ENCODE measurements at places on chromosomes 12 and 14.

- no peak for DNase-seq
These were observed 6.6 kb upstream of the PPM1A start for GRCh38 chr14:60242429-60242828.

GRCh38 chr12:6539707-6540134 lies 5.4 kb downstream of the GAPDH start:
- DNase-seq, result no peak

DNA sequence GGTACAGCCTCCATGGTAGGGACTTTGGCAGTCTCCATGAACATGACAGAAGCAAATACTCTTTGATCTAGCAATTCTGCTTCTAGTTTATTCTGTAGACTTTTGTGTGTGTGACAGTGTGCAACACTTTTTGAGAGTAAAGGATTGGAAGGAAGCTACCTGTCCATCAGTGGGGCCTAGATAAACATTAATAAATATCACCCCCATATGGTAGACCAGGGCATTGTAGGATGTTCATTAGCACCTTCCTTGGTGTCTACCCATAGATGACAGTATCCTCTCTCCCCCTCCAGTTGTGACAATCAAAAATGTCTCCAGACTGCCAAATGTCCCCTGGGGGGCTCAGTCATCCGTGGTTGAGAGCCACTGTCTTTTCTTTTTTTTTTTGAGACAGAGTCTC lies 10.8 kb downstream of the SNRNP35 start:
- DNase-seq, result peak; percentile 22

GRCh38 chr12:4796216-4796615 lies 76.0 kb downstream of the GALNT8 start:
- DNase-seq, result no peak

DNA sequence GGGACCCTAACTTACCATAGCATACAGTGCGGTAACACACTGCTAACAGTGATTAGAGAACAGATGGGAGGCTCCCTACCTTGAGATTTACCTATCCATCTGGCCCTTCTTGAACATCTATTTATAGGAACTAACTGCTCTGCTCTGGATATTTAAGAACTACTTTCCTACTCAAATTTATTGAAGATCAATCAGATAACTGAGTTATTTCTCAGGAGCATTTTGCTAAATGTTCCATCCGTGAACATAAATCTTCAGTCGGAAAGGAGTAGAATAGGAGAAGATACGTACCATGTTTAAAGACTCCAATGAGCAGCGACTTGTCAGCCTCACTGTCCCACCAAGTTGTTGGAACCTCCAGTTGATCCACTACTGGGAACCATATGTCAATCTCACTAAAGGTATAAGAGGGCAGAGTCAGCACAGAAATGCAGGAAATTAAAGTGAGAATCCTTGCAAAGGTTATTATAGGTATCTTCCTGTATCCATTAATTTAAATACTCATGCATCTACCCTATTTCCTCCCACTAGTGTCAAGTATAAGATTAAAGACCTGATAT lies 15.6 kb upstream of the SUPT16H start:
- no peak for DNase-seq

DNA sequence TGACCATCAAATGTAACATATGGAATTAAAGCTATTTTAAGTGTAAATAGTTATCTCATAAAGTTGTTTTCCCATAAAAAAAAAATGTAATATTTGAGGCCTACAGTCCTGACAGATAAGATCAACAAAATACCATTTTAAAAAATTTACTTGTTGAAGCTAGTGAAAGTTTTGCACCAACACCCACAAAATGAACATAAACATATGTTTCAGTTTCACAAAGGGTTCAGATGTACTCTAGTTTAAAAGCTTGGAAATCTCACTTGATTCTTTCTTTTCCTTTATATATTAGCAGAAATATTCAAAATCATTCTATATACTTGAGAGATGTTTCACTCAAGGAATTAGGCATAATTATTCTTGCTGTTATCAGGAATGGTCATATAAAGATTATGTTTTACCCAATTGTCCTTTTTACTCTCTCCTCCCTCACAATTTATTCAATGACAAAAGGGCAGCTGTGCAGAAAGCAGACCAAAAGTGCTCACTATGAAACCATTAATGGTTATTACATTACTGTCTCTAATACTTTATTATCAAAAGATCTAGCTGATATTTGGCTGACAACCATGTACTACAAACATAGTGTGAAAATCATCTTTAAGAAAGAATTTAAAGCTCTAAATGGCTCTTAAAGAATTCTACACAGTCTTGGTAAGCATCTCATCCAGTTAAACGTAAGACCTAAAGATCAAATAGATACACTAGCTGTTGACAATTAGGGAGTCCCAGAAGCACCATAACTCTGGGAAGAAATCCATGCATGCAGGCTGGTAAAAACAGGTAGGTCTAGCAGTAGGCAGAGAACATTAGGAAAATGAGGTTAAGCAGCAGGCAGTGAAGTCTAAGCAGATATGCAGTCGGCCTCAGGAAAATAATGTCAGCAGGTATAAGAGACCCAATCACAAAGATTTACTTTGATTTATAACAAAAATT lies 28.8 kb downstream of the KIF21A start:
- no peak for DNase-seq

DNA sequence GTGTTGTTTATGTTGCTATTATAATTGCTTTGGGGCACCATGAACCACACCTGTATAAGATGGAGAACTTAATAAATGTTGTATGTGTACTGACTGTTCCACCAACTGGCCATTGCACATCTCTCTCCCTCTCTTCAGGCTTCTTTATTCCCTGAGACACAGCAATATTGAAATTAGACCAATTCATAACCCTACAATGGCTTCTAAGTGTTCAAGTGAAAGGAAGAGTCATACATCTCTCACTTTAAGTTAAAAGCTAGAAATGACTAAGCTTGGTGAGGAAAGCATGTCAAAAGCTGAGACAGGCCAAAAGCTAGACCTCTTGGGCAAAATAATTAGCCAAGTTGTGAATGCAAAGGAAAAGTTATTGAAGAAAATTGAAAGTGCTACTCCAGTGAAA lies 373.3 kb downstream of the RGS6 start:
- DNase-seq, result peak; percentile 64

- DNase-seq, result no peak
These were observed 7.1 kb downstream of the NUAK1 start for GRCh38 chr12:106131676-106132075.

GRCh38 chr14:68563251-68564131 lies 229.4 kb downstream of the ZFP36L1 start:
- DNase-seq, result no peak

GRCh38 chr14:105102893-105103292 lies 37.7 kb upstream of the GPR132 start:
- DNase-seq, result no peak

GRCh38 chr12:56337753-56338251 lies 882 bp upstream of the IL23A start:
- no peak for DNase-seq

- no peak for DNase-seq
These were observed 646 bp upstream of the DNAJC22 start for GRCh38 chr12:49345825-49346658.

GRCh38 chr14:30584058-30584630 lies 25.2 kb downstream of the G2E3 start:
- DNase-seq, result no peak

DNA sequence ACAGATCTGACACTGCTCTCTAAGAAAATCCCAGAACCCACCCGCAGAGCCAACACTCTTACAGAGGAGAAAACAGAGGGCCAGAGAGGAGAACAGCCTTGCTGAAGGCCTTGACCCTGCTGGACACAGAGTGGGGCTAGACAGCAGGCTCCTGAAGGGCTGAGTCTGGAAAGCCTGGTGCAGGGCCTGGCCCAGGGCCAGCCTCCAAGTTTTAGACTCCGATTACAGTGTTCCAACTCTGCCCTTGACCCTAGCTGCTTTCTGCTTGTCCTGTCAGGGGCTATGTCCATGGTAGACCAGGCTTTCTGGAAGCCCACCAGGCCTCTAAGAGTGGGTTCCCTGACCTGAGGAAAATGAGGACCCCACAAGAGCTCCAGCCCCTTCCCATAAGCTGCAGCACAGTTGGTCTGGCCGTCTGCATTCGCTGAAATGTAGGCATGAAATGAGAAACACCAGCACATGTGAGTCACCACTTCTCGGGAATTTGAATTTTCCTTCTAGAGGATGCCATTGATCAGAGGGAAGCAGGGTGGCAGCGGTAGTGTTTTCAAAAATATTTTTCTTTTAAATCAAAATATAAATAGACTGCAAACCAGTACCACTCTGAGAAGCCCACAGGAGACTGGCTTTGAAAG lies 154.4 kb downstream of the CALM1 start:
- DNase-seq, result no peak

GRCh38 chr12:71045781-71046180 lies 112.0 kb downstream of the TSPAN8 start:
- DNase-seq, result no peak

Data from activated CD4-positive, alpha-beta T cell treated with anti-CD3 and anti-CD28 coated beads, Interleukin-2, Interleukin-4, amounts not matched to agents 100 ng/mL and 50 ng/mL, durations not matched to agents 16 hours and 8 hours (primary cell).